Suppressor macrophage treated with lipopolysaccharide for 4 hours (primary cell): ENCODE measurements at places on chromosomes 16 and 17.

- DNase-seq: no peak
Observed at GRCh38 chr17:77328823-77329740, 188.3 kb downstream of the SEC14L1 start.

DNA sequence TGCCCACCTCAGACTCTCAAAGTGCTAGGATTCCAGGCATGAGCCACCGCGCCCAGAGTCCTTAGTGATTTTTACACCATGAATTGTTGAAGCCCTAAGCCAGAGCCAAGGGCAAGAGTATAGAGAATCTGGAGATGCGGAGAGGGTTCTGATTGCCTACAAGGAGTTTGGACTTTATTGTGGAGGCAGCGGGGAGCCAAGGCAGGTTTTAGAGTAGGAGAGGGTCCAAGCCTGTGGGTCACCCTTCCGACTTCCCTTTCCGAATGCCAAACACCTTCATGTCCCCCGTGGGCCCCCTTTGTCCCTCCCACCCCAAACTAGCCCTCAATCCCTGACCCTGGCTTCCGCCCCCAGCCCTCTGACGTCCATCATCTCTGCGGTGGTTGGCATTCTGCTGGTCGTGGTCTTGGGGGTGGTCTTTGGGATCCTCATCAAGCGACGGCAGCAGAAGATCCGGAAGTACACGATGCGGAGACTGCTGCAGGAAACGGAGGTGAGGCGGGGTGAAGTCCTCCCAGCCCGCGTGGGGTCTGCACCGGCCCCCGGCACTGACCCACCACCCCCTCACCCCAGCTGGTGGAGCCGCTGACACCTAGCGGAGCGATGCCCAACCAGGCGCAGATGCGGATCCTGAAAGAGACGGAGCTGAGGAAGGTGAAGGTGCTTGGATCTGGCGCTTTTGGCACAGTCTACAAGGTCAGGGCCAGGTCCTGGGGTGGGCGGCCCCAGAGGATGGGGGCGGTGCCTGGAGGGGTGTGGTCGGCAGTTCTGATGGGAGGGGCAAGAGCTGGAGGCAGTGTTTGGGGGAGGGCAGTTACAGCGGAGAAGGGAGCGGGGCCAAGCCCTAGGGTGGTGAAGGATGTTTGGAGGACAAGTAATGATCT is 7.1 kb downstream of the MIEN1 start:
- no peak for DNase-seq

DNA sequence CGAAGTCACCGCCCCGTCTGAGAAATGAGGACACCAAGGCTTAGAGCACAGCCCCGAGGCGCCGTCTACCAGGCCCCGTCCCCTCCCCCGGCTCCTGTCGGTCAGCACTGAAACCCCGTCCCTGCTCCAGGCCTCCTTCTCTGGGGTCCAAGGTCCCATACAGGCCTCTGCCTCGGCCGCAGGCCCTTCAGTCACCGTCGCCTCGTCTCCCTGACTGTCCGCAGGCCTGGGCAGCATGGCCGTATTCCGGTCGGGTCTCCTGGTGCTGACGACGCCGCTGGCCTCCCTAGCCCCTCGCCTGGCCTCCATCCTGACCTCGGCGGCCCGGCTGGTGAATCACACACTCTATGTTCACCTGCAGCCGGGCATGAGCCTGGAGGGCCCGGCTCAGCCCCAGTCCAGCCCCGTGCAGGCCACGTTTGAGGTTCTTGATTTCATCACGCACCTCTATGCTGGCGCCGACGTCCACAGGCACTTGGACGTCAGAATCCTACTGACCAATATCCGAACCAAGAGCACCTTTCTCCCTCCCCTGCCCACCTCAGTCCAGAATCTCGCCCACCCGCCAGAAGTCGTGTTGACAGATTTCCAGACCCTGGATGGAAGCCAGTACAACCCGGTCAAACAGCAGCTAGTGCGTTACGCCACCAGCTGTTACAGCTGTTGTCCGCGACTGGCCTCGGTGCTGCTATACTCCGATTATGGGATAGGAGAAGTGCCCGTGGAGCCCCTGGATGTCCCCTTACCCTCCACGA is 617 bp downstream of the COASY start:
- peak; percentile 78 for DNase-seq

DNA sequence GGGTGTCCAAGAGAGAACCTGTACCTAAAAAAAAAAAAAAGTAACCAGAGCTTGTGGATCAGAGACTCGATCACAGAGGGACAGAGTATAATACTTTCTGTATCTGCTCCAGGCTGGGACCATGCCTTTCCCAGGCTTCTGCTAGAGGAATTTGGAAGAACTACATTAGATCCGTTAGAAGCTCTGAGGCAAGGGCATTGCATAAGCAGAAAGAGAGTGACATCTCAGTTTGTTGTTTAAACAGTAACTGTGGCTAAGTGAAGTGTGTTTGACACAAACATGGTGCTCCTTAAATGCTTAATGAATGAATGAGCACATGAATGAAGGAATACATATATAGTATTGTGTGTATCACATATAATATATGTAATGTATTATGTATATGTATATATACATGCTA is 131.2 kb downstream of the HS3ST3B1 start:
- DNase-seq: no peak

DNA sequence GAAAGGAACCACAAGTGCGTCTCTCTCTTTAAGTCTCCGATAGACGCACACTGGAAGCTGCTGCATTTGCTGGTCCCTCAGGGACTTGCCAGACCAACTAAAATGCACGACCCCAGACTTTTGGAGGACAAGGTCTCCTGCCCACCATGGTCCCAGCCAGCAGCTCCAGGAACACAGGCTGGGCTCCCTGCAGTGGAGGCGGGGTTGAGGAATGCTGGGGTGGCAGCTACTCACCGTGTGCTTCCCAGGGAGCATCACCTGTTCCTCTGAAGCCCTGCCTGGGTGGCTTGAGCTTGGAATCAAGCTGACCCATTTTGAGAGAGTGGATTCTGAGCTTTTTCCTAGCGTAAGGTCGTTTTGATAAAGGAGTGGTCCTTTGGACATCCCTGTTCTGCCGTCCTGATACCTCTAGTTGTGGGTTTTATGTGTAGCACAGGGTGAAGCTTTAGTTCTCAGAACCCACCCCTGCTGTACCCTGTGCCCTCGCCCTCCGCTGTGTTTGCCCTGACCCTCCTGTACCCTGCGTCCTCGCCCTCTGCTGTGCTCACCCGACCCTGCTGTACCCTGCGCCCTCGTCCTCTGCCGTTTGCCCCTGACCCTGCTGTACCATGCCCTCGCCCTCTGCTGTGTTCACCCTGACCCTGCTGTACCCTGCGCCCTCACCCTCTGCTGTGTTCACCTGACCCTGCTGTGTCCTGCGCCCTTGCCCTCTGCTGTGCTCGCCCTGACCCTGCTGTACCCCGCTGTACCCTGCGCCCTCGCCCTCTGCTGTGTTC is 11.0 kb downstream of the ZNF276 start:
- no peak for DNase-seq

- no peak for DNase-seq
Observed at GRCh38 chr17:73227944-73228343, 33.7 kb downstream of the CPSF4L start.

- no peak for DNase-seq
Observed at GRCh38 chr16:53080345-53081031, 25.7 kb downstream of the CHD9 start.

DNA sequence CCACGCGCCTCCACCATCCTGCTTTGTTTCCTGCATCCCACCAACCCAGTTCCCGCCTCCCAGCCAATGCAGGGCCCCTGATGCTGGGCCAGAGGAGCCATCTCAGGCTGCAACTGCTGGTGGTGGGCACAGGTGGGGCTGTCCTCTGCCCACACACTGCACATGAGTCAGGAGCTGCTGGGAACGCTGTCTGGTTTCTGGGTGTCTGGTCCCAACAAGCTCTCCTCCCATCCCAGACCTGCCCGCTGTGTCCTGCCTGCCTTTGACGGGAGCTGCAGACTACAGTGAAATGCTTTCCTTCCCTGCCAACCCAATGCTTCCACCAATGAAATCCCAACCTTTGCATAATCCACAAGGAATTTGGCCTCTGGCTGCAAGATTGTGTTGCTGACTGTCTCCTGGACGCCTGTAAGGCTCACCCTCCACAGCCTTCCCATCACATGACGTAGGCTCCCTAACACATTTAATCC is 98.9 kb downstream of the N4BP1 start:
- no peak for DNase-seq

- no peak for DNase-seq
Observed at GRCh38 chr17:16013943-16014407, 14.4 kb downstream of the TTC19 start.

DNA sequence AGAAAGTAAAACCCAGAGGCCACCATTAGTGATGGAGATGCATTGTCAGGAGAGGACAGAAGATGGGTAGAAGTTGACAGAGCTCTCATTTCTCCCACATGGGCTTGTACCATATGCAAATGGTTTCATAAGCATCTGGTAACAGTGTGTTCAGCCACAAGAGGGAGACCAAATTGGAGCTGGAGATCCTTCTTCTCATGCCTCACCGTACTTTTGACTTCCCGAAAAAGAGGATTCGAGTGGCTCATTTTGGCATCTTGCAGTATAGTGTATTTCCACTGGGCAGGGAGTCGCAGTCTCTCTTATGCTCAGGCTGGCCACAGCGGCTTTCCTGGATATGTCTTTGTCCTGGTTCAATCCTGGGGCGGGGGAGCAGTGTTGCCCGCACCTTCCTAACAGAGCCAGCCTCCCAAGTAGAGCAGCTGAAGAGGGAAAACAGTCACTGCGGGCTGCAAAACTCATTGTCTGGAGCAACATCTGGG is 23.8 kb downstream of the TBC1D3B start:
- DNase-seq: peak; percentile 23

- DNase-seq: no peak
Observed at GRCh38 chr17:353213-353837, 718 bp upstream of the RPH3AL start.

- no peak for DNase-seq
Observed at GRCh38 chr17:82151106-82151957, 53.3 kb upstream of the FASN start.

DNA sequence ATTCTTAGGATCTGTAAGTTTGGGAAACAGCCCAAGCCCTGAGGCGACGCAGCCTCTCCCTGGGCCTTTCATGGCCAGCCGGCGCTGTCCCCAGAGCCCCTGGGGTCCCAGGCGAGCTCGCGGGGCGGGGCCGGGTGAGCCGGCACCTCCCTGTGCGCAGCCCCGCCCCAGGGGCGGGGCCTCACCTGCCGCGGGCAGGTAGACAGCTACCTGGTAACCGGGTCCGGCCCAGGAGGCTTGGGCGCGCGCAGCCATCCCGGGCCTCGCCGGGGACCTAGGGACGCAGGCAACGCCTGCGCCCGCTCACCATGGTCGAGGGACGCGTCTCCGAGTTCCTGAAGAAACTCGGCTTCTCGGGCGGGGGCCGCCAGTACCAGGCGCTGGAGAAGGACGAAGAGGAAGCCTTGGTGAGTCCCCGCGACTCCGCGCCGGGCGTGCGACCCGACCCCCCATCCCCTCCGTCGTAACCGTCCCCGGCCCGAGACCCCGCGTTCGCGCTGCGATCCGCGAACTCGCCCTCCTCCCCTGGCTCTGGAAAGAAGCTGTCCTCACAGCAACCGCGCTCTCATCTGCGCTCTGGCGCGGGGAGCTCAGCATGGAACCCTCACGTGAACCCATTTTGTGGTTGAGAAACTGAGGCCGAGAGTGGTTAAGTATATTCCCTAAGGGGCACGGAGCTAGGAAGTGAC is at the start of gene ATP2C2:
ATP2C2 (plus strand) TSS at position 231 of the 689 bp plus-strand sequence; CDS start at position 309, 78 bp downstream.
- DNase-seq: no peak

DNA sequence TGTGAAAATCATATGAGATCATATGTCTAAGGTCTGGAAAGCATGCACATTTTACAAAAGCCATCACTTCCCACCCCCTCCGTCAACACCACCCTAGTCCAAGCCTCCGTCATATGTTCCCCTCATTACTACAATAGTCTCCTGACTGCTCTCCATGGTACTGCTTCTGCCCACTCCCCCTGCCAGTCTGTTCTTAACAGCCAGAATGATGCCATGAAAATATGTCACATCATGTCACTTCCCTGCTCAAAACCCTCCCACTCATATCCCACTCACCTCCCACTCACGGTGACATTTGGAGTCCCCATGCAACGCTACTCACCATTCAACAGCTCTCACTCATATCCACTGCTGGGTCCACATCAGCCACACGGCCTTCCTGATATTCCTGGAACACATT is 432.3 kb downstream of the XYLT1 start:
- no peak for DNase-seq

DNA sequence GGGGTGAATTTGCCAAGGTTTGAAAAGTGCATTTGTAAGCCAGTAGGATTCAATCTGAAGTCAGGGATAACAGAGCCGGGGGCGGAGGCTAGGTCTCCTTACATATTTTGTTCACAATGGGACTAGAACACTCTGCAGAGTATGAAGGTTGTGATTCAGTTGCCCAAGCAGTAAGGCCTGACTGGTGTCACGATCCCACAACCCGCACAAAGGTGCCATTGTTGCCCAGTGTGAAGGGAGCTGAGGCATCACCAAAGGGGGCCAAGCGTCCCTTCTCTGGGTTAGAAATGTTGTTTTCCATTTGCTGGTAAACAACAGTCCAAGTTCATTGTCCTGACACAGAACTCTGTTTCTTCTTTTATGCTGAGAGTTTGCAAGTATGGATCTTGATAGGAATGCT is 471.8 kb downstream of the MAF start:
- no peak for DNase-seq

- no peak for DNase-seq
Observed at GRCh38 chr16:11501632-11502031, 85.1 kb downstream of the LITAF start.

DNA sequence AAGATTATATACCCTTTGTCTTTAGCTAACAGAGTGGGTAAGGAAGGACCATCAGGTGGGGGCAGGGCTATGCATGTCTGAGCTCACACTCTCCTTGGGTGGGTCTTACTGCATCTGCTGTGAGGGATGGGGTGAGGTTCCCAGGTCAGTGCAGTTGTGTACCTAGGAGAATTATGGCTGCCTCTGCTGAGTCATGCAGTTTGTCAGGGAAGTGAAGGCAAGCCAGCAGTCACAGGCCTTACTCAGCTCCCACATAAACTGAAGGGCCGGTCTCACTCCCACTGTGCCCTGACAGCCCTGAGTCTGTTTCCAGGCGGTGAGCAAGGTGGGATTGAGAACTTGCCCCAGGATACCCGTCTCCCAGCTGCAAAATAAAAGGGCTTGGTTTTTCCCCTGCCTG is 328.6 kb downstream of the MAP2K6 start:
- no peak for DNase-seq

GRCh38 chr17:19645734-19646201 is 2.8 kb upstream of the ALDH3A2 start:
- DNase-seq: peak; percentile 73

DNA sequence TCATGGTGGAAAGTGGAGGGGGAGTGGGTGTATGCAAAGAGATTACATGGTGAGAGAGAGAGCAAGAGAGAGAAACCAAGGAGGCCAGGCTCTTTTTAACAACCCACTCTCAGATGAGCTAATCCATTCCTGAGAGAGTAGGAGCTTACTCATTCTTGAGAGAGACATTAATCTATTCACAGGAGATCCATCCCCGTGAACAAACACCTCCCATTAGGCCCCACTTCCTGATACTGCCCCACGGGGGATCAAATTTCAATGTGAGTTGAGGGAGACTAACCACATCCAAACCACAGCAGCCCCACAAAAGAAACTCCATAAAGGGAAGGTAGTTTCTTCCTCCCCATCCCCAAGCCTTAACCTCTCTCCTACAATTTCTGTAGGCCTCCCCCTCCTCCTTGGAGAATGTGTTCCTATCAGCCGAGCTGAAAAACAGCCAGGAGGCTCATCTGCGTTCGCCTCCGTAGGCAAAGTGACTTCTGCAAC is 450.0 kb downstream of the NPIPA7 start:
- no peak for DNase-seq

GRCh38 chr16:10178080-10178479 is 4.1 kb downstream of the GRIN2A start:
- no peak for DNase-seq
